ENCODE measurements at places on chromosomes 4 and X.

DNA sequence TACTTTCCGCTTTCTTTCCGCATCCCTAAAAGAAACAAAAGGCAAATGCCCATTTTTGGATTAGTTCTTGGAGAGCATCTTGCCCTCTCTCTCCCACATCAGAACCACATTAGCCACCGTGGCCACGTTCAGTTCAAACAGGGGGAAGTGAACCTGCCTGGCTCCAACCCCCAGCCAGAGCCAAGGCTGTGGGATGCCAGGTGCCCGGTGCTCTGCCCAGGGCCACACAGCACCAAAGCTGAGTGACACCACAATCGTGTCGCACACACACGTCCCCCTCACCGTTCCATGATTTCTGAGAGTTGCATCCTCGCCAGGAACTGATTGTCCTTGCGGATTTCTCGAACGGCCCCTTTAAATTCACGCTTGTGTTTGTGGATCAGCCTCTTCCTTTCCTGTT, 24.3 kb downstream of the NOP14 start:
- DNase-seq = no peak

- no peak for DNase-seq
These were observed 371.4 kb downstream of the DTHD1 start for GRCh38 chr4:36652857-36653256.

- DNase-seq = no peak
These were observed 40.6 kb upstream of the THOC2 start for GRCh38 chrX:123773258-123773988.

DNA sequence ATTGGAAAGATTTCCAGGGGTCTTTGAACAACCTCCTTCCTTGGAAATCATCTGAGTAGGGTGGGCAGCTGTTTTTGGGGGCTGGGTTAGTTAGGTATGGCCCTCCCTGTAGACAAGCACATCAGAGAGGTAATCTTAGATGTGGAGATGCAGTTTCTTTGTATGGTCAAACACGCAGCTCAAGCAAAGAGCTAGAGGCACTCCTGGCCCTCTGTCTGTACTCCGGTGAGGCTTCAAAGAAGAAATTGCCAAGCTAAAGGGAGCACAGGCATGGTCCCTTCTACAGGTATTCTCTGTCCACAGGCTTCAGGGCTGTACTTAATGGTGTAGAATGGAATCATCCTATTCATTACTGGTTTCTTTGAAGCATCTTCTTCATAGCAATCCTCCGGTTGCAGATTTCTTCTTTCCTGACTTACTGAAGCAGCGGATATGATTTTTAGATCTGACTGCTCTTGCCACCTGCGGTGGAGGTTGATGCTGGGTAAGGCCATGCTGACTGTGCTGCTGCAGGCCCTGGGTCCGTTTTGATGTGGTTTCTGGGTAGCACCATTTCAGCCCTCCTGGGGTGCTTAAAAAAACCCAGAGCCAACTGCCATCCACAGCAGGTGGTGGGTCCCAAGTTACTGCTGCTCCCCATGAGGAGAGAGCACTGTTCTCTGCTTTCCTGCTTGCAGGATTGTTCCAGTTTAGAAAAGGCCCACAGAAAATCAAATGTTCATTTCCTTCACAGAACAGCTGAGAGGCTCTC, 318.9 kb upstream of the GATB start:
- DNase-seq = no peak

DNA sequence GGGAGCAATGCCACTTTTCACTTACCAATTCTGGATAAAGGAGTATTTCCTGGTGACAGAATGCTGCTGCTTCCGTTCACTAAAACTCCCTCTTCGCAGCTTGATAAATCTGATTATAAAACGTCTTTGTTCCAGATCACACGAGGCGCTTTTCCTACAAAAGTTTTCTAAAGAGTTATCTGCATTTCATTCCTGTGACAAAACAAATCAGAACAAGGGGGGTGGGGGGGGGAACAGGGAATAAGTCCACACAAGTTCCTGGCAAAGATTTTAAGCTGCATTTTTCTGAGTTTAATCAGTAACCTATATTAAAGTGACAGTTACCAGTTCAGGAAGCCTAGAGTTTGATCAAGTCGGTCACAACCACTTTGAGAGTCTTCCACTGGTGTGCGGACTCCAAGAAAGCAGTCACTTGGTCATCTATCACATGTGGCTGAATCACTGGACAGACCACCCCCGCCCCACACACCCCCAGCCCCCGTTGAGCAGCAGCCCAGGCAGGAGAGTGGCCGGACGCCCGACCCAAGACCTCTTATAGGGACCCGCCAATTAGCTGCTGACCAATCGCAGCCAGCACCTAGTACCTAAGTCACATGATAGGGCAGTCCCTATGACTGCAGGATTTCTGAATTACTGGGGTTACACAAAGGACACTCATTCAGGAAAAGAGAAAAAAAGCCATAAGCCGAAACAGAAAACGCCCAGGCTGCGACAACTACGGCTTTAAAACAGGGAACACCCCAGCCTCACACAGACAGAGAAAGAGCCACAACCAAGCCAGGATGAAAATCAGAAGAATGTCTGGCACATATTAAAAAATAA, 569.3 kb upstream of the DIPK2B start:
- peak; percentile 87 for DNase-seq

- DNase-seq = no peak
These were observed 7.9 kb upstream of the ATRX start for GRCh38 chrX:77793946-77794345.

GRCh38 chrX:84108584-84108983, 79.4 kb downstream of the RPS6KA6 start:
- no peak for DNase-seq

DNA sequence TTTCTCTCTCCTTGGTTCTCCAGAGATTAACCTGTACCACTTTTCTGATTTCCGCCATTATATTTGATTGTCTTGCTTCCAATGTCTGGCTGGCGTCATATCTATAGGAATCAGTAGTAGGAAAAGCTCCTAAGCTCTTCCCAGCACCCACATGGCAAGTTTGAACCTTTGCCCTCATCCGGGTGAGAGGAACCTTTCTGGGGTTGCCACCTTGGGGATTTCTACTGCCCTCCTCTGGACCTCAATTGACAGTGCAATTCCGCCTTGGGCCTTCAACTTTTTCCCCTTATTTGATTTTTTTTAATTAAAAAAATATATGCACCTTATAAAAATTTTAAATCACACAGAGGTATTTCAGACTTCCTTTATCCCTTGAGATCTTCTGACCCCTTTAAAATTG, 2.0 kb upstream of the CXorf66 start:
- peak; percentile 8 for DNase-seq

DNA sequence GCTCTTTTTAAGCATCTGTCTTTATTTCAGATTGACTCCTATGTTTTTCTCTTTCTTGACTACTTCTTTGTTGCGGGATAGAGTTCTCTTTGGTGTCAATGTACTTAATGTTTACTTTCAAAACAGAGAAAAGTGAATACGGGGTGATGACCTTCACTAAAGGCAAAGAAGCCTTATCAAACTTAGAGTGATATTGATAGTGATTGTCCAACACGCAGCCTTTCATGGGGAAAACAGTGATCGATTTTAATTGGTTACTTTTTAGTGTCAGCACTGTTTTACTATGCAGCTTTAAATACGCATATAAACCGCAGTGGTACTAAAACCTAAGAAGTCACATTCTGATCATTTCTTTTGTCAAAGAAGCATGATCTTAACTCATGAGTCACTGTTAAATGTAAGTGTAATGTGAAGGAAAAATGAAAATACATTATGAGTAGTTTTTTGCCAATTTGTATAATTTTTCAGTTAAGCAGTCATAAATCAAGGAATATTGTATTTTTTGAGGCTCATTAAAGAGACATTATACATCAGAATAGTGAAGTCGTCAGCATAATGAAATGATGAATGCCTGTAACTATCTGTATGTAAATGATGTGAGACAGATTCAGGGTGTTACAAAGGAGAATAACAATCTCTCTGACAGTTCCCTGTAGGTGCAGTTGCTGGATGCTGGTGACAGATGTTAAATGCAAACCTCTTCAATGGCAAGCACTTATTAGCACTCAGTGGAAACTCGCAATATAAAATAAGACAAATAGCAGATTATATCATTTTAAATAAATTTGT, 2082.8 kb upstream of the TENM3 start:
- DNase-seq = no peak

- DNase-seq = no peak
These were observed 39.2 kb downstream of the FMR1NB start for GRCh38 chrX:148020329-148020728.

DNA sequence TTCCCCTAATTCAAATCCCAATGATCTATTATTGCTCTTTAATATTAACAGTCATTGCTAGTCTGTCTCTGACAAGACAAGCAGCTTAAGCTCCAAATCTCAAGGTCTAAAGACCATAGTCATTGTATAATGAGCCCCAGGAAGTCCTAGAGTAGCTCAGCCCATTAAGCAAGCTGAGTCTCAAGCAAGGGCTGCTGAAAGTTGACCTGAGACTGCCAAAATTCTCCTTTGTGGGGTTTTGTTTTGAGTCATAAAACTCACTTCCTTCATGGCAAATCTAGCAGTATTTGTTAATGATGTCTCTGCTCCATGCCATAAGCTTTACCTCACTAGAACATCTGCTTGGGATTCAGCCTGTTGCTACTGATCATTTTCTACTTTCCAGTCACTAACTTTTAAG, 313.2 kb downstream of the ANTXR2 start:
- DNase-seq = no peak

DNA sequence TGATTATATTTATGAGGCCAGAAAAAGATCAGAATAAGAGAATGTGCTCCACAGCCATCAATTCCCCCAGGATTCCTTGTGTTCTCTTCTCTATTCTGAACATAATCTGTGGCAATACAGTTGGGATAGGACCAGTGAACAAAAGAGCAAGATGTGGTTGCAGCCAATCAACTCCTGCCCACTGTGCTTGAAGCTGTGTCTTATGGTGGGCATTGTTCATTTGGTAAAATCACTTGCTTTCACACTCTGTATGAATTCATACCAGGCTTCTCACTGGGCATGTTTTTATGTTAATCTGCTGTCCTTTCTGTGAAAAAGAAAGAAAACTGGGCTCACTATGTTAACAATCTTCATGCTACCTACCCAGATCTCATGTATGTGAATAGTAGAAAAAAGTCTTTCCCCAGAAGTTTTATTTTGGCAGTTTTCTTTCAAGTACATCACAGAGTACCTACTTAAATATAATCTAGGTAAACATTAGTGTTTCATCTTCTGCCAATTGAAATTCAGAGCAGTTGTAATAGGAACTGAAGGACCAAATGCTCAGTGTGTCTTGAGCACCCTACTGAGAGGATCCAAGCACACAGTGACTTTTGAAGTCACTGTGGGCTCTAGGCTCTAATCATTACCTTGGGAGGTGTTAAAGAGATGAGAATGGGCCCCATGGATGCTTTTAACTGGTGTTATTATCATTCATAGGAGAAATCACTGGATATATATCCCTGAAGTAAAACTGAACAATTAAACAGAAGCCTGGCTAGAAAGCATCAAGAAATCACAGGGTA, 429.2 kb upstream of the TRAM1L1 start:
- DNase-seq = no peak

DNA sequence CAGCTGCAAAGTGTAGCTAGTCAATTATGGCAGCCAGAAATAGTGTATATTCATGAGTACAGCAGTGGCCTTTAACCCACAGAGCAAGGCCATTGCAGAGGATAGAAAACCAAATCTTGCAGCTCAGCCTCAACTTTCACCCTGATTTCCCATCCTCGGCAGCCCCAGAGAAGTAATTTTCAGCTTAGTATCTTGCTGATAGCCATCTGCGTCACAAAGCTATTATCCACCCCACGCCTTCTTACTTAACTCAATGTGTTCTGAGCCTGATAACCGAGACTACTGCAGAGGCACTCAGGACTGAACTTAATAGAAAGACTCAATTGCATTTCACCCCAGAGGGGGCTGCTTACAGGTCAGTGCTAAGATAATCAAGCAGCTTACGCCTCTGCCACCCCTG, 174.5 kb upstream of the MAOA start:
- DNase-seq = no peak

- no peak for DNase-seq
These were observed 134.2 kb downstream of the TSPAN5 start for GRCh38 chr4:98524230-98524629.

DNA sequence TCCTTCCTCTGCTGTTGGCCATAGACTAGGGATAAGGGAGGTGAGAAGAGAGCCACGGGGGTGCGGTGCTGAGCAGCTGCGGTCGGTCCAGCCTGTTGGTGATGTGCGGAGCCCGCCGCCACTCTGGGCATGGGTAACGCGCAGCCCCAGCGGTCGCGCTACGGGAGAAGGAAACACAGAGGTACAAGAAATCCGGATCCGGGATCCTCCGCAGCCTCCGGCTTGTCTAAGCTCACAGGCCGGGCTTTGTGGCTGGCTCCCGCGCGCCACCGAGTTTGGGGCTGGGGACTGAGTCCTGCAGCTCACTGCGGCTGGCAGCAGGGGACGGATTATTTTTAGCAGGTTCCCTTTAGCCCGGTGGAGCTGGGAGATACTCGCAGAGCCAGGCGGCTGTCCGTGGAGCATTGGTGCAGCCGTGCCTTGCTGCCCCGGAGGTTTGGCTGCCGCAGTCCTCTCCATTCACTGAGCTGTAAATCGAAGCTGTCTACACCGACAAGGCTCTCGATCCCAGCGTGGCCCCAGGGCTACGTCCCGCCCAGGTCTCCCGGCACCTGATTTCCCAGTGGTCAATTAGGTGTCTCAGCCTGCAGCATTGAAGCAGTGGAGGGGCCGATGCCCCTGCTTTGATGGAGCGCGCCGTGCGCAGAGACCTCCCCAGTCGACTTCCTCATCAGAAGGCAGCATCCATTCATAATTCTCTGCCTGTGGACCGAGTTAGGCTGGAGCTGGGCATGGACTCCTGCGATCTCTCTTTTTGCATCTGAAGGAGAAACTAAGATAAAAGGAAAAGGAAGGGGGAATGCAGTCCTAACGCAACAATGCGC, 81.9 kb upstream of the SCML1 start:
- no peak for DNase-seq

- DNase-seq = no peak
These were observed 11.5 kb downstream of the FBXW7 start for GRCh38 chr4:152524427-152524826.

- DNase-seq = peak; percentile 49
These were observed 242.0 kb downstream of the BCOR start for GRCh38 chrX:39855748-39856129.

GRCh38 chr4:183591301-183591700, 67.7 kb downstream of the RWDD4 start:
- peak; percentile 76 for DNase-seq

DNA sequence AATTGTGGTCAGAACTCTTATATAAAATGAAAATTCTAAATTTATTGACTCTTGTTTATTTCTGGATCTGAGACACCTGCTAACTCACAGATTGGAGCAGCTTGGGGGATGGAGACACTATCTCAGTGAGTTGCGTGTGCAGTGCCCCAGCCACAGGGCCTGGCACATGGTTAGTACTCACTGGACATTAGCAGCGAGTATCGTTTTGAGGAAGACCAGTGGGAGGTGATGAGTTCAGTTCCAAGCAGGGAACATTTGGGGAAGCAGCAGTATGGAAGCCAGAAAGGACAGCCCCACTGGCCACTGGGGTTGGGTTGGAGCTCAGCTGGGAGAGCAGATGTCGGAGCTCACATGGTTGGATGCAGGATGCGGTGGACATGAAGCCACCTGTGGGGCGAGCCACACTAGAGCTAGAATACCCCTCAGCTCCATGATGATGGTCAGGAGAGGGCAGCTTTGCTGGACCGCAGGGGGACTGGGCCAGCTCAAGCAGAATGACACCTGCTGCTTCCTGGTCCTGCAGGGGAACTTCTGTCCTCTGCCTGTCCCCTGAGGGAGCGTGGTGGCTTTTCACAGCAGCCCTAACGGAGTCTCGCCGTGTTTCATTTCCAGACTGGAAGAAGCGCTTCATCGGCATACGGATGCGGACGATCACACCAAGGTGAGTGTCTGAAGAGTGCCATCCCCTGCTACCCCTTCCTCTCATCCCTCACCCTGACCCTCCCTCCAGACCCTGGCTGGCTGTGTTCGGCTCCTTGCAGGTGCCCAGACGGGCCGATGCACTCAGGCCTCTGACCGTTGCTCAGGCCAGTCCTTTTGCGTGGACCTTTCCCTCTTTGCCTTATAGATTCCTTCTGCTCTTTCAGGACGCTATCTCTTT, 32.5 kb downstream of the HTRA3 start:
- no peak for DNase-seq
